ENCODE measurements at places on chromosomes 13 and 19.

- DNase-seq = no peak
These were observed 4.1 kb downstream of the TIMM13 start for GRCh38 chr19:2423071-2423914.

DNA sequence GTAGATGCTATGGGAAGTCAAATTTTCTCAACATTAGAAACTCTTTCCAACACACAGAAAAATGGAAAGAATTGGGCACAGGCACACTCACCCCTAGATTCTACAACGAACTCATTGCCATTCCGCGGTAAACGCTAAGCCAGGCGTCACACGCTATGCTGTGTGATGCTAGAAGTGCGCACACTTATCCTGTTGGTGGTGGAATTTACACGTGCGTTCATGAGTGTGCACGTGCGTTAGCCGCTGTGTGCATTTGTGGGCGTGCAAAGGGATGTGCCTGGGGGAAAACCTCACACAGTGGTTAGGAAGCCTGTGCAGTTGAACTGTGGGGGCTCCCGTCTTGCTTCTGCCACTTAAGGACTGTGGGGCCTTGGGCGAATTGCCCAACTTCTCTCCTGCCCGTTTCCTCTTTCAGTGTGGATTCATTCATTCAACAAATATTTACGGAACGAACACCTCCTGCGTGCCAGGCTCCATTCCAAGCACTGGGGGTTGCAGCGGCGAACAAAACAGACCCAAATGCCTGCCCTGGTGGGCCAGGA is 7.7 kb downstream of the NFILZ start:
- no peak for DNase-seq

- no peak for DNase-seq
These were observed 1189.2 kb downstream of the EFNB2 start for GRCh38 chr13:105346141-105346775.

DNA sequence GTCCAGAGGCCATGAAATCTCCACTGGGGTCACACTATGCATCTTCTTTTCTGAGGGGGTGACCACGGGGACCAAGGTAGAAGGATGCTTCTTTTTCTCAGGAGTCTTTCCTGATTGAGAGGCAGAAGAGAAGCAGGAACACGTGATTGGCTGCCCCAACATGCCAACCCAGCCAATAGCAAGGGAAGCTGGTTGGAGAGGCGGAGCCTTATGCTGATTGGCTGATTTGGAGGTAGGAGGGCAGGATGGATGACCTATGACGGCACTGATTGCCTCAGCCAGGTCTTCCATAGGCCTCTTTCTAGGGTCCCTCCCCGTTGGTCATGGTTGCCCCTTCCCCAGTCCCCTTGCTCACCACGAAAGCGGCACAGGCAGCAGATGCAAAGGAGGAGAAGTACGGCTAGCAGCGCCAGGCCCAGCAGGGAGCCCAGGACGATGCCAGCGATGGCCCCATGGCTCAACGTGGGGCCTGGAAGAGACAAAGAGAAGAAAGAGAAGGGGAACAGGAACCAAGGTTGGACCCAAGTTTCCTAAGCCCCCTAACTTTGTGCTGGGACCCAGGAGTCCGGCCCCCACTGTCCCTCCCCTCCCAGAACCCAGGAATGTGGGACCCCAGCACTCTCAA is 8.0 kb downstream of the VSIG10L start:
- no peak for DNase-seq

DNA sequence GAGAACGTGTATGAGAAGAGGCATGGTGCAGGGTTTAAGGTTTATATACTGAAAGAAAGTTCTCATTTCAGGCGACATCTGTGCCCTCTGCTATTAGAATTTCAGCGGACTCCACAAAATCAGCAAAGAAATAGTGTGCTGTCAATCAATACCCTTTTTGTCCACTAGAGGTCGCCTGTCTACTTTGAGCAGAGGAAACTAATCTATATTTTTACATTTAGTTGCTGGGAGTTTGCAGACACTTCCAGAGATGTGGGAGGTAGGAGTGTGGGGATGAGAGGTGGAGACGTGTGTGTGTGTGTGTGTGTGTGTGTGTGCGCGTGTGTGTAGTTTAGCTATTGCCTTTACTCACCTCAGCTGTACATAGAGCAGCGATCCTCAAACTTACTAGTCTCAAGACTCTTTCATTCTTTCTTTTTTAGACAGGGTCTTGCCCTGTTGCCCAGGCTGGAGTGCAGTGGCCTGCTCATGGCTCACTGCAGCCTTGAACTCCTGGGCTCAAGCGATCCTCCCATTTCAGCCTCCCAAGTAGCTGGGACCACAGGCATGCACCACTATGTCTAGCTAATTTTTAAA is 9.7 kb downstream of the INAFM1 start:
- DNase-seq = no peak

- no peak for DNase-seq
These were observed 45.1 kb downstream of the MIPEP start for GRCh38 chr13:23844132-23844531.

- DNase-seq = no peak
These were observed 11.5 kb upstream of the CBY2 start for GRCh38 chr13:45690636-45691035.

- DNase-seq = no peak
These were observed 13.8 kb downstream of the SPINT2 start for GRCh38 chr19:38277969-38278680.

DNA sequence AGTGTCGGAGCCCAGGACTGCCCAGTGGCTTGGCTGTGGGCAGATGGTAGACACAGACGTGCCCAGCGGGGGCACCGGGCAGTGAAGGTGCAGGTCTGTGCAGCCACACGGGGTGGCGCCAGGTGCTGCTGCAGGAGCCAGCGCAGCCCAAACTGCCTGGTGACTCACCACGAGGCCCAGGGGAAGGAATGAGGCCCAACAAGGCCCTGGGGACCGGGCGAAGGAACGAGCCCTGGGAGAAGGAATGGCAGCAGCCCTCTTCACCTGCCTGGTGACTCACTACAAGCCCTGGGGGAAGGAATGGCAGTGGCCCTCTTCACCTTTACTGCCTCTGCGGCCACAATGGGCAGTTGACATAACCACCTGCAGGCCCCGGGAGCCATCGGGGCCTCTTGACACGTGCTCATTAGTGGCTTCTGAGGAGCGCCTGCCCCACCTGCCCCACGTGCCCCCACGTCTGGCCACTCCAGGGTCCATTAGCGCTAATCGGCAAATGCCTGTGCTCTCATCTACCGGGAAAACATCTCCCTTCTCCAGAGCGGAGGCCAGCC is 9.3 kb downstream of the MED16 start:
- DNase-seq = no peak

DNA sequence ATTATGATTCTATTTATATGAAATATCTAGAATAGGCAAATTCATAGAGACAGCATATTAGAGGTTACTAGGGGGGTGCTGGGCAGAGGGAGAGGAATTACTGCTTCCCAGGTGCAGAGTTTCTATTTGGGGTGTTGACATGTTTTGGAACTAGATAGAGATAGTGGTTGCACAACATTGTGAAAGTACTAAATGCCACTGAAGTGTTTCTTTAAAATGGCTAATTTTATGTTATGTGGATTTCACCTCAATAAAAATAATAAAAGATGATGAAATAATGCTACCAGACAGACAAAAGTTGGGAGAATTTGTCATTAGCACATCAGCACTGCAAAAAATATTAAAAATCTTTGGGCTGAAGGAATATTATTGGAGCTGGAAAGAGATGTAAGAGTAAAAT is 63.4 kb downstream of the SLC6A16 start:
- DNase-seq = no peak

DNA sequence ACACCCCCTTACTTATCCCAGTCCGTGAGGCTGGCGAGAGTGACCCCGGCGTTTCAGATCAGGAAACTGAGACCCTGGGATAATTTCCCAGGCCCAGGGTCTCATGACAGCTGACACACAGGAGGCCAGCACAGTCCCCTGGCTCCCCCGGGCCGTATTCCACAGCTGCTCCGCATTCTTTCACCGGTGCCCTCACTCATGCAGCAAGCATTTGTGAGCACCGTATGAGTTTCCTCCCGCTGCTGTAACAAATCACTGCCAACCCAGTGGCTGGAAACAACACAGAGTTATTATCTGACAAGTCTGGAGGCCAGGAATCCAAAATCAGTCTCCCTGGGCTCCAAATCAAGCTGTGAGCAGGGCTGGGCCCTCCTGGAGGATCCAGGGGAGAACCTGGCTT is 21.3 kb downstream of the GADD45B start:
- no peak for DNase-seq

DNA sequence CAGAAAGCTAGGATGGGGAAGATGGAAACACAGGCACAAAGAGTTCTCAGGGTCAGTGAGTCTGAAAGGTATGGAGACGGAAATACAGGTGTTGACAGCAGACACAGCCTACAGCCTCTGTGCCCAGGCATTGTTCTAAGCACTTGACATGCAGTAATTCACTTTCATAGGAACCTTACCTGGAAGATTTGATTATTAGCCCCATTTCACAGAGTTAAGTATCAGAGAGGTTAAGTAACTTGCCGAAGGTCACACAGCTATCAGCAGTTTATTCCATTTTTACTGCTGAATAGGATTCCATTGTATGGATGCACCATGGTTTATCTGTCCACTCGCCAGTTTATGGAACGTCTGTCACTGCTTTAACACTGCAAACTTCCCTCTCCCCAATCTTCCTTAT is 13.2 kb downstream of the KLK4 start:
- DNase-seq = no peak

DNA sequence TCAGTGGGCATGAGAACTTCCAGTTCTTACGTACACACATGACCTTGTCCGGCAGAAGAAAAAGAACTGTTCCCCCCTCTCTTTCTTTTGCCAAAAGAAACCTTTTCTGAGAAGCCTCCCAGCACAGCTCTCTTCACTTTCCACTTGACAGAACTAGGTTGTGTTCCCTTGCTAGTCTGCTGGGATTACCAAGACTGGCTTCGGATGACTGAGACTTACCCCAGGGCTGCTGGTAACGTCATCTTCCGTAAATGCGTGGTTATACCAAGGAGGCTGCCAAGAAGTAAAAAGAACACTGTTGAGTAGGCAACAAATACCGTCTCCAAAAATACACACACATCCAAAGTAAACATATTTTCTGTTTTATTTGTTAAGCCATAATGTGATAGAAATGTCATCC is 908.2 kb downstream of the EFNB2 start:
- DNase-seq = no peak

DNA sequence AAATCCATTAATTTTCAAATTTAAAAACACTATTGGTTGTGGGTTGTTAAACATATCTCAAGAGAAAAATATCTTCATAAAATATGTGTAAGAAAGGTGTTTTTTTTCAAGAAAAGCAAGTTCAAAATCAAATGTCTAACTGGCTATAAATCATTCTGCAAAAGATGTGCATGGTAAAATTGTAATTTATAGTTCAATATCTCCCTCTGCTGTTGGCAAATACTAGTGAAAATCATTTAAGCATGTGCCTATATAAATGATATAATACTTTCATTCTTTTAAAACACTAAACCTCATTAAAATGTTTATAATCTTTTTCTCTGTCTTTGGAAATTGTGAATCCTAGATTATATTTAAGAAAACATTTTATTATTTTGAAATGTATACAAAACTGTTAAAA is 17.2 kb upstream of the SLITRK6 start:
- DNase-seq = no peak

GRCh38 chr19:11115042-11115441 is 25.8 kb downstream of the LDLR start:
- no peak for DNase-seq

Data from iPS DF 19.7 (cell line).